ENCODE measurements at places on chromosomes 3 and 15.

DNA sequence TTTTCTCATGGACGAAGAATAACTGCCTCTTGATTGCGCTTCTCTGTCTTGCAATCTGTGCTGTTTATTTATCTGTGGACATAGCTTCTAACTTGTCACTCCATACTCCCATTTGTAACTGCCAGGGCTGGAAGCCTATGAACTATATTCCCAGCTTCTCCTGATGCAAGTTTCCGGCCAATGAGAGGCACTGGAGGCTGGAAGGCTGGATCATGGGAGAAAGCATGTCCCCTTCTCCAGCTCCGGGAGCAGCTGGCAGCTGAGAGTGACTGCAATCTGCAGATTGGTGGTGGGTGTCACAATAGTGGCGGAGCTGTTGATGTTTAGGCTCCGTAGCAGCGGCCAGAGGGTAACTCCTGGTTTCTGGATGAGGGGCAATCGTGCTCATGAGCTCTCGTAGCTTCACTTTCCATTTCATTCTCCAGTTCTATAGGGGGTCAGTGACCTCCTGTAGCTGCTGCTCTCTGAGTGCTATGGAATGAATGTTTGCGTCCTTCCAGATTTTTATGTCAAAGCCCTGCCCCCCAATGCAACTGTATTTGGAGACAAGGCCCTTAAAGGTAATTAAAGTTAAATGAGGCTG, 35.7 kb upstream of the PCSK6 start:
- H3K27me3 ChIP-seq = no peaks in the 10 kb centered on the region
- H3K4me1 ChIP-seq = no peaks in the 10 kb centered on the region
- H3K36me3 ChIP-seq = no peaks in the 10 kb centered on the region
- no peak overlapping the region for H3K4me3 ChIP-seq
- H3K27ac ChIP-seq = no peak overlapping the region
- DNase-seq = no peak

GRCh38 chr15:87522997-87523396, 733.5 kb downstream of the NTRK3 start:
- no peak for DNase-seq
- no peaks in the 10 kb centered on the region for H3K4me1 ChIP-seq
- no peak overlapping the region for H3K27ac ChIP-seq
- no peaks in the 10 kb centered on the region for H3K27me3 ChIP-seq

- H3K27me3 ChIP-seq = no peaks in the 10 kb centered on the region
- no peak overlapping the region for H3K4me3 ChIP-seq
- H3K4me1 ChIP-seq = peaks cover 3% of the 10 kb centered on the region
- no peaks in the 10 kb centered on the region for H3K36me3 ChIP-seq
- no peak for DNase-seq
Observed at GRCh38 chr3:117761703-117762620, 1052.4 kb downstream of the TUSC7 start.

DNA sequence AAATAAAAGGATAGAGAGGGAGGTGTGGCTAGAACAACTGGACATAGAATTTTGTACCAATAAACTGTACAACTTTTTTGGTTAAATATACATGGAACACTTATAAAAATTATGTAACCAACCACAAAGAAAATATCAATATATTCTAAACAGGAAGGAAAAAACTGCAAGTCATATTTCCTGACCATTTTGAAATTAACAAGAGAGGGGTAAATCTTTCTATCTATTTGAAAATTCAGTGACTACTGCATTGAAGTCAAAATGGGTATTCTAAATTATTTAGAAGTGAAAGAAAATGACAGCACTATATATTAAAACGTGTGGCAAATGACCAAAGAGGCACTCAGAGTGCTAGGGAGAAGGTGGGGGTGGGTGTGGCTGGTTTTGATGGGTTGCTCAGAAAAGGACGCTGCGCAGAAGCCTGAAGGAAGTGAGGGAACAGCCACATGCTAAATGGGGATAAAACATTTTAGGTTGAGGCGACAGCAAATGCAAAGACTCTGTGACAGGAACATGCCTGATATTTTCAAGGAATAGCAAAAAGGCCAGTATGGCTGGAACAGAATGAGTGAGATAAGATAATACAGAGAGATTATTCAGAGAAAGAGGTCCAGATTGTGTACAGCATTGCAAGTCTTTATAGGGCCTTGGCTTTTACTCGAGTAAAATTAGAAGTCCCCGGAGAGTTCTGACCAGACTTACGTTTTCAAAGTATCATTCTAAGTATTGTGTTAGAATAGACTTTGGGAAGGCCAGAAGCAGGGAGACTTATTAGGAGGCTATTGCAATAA, 41.1 kb downstream of the ERICH6 start:
- H3K4me1 ChIP-seq = no peaks in the 10 kb centered on the region
- H3K27me3 ChIP-seq = no peaks in the 10 kb centered on the region
- DNase-seq = no peak
- H3K36me3 ChIP-seq = no peaks in the 10 kb centered on the region
- H3K27ac ChIP-seq = no peak overlapping the region

- no peaks in the 10 kb centered on the region for H3K27me3 ChIP-seq
- H3K36me3 ChIP-seq = no peaks in the 10 kb centered on the region
Observed at GRCh38 chr3:149276619-149277018, 55.0 kb upstream of the CP start.

GRCh38 chr15:60400944-60401343, 3.2 kb upstream of the ANXA2 start:
- DNase-seq = peak; percentile 48
- H3K4me1 ChIP-seq = peaks cover 3% of the 10 kb centered on the region
- no peaks in the 10 kb centered on the region for H3K36me3 ChIP-seq

DNA sequence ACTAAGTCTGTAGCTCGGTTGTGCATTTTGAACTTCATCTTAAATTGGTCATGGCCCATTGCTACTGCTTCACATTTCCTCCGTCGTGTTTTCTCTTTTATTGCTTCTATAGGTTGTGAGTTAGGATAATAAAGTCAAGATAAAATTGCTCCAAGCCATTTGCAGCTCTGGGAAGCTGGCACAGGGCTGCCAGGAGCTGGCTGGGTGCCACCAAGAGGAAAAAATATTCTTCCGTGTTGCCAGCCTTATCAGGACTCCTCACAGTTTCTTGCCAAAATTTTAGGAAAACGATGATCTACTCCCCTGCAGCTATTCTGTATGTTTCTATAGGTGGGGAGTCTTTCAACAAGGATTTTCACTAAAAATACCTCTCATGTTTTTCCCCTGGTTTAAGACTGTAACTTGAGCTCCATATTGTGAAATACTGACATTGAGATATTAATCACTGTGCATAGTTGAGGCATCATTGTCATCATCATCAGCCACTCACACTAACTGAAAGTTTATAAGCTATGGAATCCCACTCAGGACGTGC, 55.4 kb upstream of the PIAS1 start:
- no peaks in the 10 kb centered on the region for H3K4me1 ChIP-seq
- H3K27ac ChIP-seq = no peak overlapping the region
- no peaks in the 10 kb centered on the region for H3K27me3 ChIP-seq
- DNase-seq = no peak
- H3K36me3 ChIP-seq = no peaks in the 10 kb centered on the region

DNA sequence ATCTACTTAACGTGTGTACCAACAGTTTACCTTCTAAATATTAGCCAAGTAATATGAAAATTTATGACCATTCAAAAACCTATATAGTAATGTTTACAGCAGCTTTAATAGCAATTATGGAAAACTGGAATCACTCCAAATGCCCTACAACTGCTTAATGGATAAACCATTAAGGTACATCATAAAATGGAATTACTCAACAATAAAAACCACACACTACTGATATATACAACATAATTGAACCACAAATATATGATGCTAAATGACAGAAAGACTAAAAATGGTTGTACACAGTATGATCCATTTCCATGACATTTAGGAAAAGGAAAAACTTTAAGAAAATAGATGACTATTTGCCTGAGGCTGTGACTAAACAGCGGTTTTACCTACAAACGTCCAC, 467.1 kb upstream of the EPHA6 start:
- no peak for DNase-seq
- no peaks in the 10 kb centered on the region for H3K27me3 ChIP-seq
- H3K36me3 ChIP-seq = no peaks in the 10 kb centered on the region
- no peaks in the 10 kb centered on the region for H3K4me1 ChIP-seq
- no peak overlapping the region for H3K27ac ChIP-seq

DNA sequence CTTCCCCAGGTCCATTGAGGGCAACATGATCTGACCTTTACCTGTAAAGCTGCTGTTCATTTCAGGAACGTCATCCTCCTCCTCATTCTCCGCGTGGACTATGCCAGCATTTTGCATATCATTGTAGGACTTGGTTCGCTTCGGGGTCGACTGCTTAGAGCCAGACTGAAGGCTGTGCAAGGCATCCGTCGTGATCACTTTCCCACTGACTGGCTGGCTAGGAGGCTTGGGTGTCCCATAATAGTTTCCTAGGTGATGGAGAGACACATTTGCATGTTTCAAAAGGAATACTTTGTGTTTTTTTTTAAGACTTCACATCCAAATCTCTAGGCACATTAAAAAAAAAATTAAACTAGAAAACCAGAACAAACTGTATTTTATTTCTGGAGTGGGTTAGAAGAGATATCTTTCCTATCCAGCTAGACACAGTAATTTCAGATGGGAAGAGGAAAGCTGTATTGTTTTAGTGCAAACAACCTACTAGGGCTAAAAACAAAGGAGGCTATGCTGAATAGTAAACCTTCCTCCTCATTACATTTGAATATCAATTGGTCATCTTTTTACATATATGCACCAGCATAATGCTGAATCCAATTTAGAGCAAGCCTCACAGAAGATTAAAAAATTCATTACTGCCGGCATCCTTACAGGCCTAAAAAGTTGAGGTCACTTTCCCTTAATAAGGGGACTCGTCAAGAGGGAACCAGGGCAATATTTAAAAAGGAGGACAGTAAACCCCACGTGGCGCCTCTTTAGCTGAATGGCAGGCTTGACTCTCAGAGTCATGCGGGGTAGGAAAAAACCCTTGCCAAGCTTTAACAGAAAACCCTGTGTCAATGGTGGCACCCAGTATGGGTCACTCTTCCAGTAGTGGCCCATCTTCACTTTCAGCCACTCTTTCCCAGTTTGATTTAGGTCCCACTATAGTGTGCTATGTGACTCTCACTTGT, 559.9 kb downstream of the MAGI1 start:
- H3K4me1 ChIP-seq = peaks cover 6% of the 10 kb centered on the region
- peak overlapping the region; percentile 12 for H3K4me3 ChIP-seq
- peaks cover 2% of the 10 kb centered on the region for H3K36me3 ChIP-seq
- DNase-seq = no peak

- no peak overlapping the region for H3K27ac ChIP-seq
- H3K4me3 ChIP-seq = no peak overlapping the region
- peaks cover 3% of the 10 kb centered on the region for H3K4me1 ChIP-seq
- H3K36me3 ChIP-seq = no peaks in the 10 kb centered on the region
- DNase-seq = no peak
- H3K27me3 ChIP-seq = no peaks in the 10 kb centered on the region
Observed at GRCh38 chr3:50481992-50482391, 21.4 kb downstream of the CACNA2D2 start.

- no peaks in the 10 kb centered on the region for H3K36me3 ChIP-seq
- H3K27ac ChIP-seq = no peak overlapping the region
- H3K27me3 ChIP-seq = no peaks in the 10 kb centered on the region
- peak; percentile 66 for DNase-seq
- no peaks in the 10 kb centered on the region for H3K4me1 ChIP-seq
Observed at GRCh38 chr3:35664460-35664919, 25.2 kb downstream of the ARPP21 start.

- H3K4me3 ChIP-seq = no peak overlapping the region
- H3K27ac ChIP-seq = no peak overlapping the region
- no peak for DNase-seq
- no peaks in the 10 kb centered on the region for H3K27me3 ChIP-seq
- no peaks in the 10 kb centered on the region for H3K4me1 ChIP-seq
- H3K36me3 ChIP-seq = no peaks in the 10 kb centered on the region
Observed at GRCh38 chr3:175039875-175040274, 180.7 kb downstream of the NAALADL2 start.

DNA sequence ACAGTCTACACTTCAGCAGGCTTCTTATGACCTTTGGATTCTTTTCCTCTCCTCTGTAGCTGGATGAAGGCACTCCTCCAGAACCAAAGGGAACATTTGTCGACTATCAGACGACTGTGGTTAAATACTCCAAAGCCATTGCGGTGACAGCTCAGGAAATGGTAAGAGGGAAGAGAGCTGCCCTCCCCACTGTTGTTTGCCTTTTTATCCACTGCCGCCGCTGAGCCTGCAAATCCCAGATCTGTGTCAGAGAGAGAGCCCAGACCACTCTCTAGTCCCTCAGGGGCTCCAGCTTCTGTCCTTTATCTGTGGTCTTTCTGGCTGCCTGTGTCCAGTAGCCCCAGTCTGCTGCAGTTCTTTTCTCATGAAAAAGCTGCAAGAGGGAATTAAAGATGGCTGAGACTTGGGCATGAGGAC, 261.5 kb upstream of the TPM1 start:
- H3K4me1 ChIP-seq = no peaks in the 10 kb centered on the region
- H3K27me3 ChIP-seq = no peaks in the 10 kb centered on the region
- DNase-seq = no peak
- no peak overlapping the region for H3K27ac ChIP-seq
- H3K36me3 ChIP-seq = no peaks in the 10 kb centered on the region

DNA sequence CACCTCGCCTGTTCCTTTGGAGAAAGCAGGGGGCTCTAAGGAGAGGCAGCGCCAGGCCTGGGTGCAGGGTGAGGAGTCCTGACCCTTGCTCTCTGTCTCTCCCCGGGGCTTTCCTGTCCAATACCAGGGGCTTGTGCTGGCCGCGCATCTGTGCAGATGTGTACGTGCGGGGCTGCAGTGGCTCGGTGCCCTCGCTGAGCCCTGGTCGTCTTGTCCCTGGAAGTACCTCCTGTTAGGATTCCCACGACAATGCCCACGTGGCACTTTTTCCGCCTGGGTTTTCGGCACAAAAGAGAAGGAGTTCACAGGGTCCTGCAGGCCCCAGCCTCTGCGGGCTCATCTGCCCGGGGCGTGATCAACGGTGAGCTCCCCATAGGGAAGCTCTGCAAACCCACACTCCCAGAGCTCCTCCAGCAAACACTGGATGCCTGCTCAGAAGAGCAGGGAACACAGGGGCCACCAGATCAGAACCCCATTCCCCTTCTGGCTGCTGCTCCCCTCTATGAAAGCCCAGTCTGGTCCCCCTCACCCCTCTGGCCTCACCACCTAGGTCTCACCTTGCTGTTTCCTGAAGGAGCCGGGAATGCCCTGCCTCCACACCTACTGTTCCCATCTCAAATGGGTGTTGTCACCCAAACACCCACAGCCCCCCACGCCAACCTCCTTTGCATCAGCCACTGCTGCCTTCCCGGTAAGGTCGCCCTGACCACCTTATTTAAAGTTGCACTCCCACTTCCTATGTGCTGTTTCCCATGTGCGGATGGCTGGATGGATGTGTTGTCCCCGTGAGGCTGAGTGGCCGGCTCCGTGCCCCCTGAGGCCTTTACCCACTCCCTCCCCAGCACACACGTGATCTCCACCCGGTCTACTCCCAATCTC, 62.6 kb upstream of the PRR20G start:
- peaks cover 5% of the 10 kb centered on the region for H3K36me3 ChIP-seq
- H3K4me3 ChIP-seq = no peak overlapping the region
- no peak overlapping the region for H3K27ac ChIP-seq
- H3K27me3 ChIP-seq = no peaks in the 10 kb centered on the region
- no peak for DNase-seq
- H3K4me1 ChIP-seq = no peaks in the 10 kb centered on the region
